ENCODE measurements at places on chromosomes 13 and 19.

DNA sequence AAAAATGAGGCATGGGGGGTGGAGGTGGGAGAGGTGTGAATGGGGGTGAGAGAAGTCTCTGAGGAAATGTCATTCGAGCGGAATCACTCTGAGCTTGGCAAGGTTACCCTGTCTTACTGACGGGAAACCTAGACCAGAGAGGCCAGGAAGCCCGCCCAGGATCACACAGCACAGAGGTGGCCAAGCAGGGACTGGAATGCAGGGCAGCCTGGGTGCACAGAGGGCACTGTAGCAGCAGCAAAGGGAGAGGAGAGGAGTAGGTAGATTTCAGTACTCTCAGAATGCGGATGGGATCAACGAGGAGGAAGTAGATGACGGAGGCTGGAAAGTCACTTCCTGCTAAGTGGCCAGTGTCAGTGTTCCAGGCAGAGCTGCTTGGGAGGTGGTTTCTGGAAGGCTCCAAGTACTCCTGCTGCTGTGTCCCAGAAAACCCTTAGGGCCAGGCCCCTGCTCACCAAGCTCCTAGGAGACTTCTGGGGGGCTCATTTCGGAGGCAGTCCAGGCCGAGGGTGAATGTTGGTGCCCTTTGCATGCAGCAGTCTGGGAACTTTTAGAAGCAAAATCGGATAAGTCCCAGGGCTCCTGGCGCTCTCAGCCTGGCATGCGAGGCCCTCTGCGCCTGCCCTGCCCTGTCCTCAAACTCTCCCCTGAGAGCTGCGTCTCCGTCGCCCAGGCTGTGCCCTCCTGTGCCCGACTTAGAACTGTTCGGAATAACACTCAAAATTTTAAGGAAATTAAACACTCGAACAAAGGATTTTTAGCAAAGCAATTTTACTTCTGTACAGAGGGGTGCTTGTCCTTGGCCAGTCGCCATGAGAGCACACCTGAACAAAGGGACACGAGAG, 33.5 kb downstream of the DNM2 start:
- no peak for DNase-seq

DNA sequence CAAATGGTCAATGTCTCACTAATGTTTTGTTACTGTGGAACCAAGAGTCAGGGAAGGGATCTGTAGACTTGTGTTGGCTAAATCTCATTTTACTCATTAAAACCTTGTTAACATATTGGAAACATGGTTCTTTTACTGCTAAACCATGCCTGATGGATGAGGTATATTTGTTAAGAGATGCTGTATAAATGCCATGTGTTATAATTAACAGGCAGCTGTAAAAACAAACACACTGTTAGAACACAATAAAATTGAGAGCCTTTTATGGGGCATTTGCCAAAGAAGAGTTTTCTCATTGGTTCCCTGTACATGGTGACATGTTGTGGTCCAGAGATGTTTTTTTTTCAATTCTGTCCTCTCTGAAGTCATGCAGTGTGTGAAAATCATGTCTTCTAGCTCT, 121.9 kb downstream of the ESD start:
- no peak for DNase-seq

GRCh38 chr13:37878496-37878895, 8.9 kb upstream of the TRPC4 start:
- DNase-seq = no peak

GRCh38 chr13:35599384-35599783, 122.9 kb upstream of the MAB21L1 start:
- no peak for DNase-seq

DNA sequence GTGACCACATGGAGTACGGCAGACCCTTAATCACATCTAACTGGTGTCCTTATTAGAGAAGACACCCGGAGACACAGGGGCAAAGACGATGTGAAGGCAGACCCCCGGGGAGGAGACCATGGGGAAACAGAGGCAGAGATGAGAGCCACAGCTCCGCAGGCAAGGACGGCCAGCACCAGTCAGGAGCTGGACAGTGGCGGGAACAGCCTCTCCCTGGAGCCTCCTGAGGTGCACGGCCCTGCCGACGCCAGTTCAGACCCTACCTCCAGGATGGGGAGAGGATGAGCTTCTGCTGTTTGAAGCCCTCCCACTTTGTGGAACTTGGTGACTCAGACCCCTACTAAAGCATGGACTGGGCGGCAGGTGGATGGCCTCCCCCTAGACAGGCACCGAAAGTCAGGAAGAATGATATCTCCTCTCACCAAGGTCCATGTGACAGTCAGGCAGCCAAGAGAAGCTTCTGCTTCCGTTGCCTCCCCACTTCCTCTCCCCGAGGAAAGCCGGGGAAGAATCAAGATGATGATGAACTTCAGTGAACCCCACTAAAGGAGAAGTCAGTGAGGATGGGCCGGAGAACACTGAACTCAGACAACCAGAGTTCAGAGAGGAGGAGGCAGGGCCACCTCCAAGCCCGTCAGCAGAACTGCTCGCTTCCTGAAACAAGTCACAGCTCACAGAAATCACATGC, 25.4 kb downstream of the RAB20 start:
- no peak for DNase-seq

GRCh38 chr13:73103238-73103637, 44.4 kb downstream of the KLF5 start:
- DNase-seq = no peak

DNA sequence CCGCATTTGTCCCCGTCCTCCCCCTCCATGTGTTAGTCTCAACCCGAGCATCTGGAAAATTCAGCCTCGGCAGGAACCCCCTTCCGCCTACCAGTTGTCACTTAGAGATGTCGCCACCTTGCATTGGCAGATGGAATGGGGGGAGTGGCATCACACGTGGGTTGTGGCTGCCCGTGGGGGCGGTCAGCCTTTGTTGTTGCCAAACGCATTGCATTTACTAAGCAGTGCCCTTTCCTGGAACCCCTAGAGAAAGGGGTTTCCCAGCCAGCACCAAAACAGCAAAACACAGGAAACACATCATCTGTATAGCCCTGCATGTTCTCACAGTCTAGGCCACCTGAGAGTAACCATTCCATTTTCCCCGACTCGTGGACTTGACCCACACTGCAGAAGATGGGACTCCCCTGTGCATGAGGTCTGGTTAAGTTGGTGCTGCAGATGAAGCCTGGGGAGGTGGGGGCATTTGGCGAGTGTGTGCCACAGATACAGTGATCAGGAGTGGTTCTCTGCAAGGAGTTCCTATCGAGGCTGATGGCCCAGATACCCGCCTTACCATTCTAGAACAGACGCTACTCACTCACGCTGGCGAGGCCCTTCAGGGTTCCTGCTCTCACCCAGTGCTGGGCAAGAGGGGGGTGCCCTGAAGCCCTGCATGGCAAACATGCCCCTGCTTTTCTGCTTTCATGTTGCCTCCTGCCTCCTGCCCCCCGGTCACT, 38.3 kb downstream of the TMED1 start:
- DNase-seq = peak; percentile 71

- DNase-seq = no peak
Measured at GRCh38 chr13:109910194-109910593, 123.8 kb upstream of the IRS2 start.

Data from stimulated activated CD8-positive, alpha-beta memory T cell treated with anti-CD3 and anti-CD28 coated beads, Interleukin-15, amount 100 ng/mL, for 1 hour (primary cell).